ENCODE measurements at places on chromosomes 13 and 19. TPM values are rescaled to one million over a fixed set of nuclear protein-coding genes. Genes with fewer than 3 reads are reported as not detected.

- no peak for DNase-seq
Measured at GRCh38 chr19:17579661-17580244, 24.3 kb downstream of the COLGALT1 start.

- no peak for DNase-seq
Measured at GRCh38 chr19:1474011-1474764, 4.8 kb downstream of the C19orf25 start.

DNA sequence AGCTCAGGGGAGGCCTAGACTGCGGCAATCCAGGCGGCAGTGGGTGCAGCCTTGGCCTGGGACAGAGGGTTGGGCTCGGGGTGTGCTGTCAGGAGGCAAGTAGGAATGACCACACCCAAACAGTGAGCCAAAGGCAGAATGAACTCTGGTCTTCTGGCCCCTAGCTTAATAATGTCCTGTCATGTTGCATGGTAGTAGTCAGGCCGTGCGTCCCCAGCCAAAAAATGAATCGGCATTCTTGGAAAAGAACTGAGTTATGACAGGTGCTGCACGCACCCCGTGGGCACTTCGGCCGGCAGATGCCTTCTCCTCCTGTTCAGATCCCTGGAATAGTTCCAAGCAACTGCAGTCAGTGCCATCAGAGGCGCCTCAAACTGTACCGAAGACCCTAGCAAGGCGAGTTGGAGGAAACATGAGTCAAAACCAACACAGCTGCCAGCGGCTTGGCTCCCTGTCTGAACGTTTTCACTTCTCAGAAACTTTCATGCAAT, 55.9 kb downstream of the ATP7B start:
- no peak for DNase-seq

DNA sequence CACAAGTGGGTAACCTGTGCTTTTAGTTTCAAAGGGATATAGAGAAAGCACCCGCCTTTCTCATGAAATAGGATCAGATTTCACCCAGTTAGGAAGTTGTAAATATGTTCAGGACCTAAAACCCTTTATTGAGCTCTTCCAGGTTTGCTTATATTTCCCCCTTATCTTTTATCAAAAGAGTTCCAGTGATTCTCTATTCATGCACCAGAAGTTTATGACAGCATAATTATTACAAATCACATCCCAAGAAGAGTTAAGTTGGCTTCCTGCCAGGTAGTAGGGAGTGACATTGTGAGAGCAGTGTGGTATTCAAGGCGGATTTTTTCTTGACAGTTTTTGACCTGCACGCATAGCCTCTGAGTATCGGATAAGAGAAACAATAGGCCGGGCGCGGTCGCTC, 190.3 kb downstream of the STK24 start:
- DNase-seq, result no peak

DNA sequence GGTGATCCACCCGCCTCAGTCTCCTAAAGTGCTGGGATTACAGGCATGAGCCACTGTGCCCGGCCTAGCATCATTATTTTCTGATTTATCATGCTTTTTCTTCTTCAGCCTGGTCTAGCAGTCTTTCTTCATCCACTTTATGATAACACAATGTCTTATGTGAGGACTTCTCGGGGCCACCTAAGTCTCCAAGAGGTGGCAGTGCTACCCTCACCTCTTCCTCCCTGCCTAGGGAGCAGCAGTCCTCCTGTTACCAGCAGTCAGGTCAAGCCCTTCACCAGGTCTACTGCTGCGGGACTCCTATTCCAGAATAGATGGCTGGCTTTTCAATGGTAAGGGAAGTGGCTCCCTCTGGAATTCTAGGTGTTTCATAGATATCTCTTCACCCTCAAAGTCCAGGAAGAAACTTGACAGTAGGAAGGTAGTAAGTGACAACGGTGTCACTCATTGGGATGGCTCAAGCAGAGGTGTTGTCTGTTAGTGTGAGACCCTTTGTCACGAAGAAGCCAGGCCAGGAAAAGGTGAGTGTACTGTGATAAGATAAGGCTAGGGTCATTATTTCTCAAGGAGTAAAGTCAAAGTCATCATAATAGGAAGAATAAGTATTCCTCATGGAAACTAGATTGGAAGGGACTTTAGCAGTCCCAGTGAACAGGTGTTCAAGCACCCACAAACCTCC, 164.0 kb downstream of the KLF5 start:
- DNase-seq, result no peak

- no peak for DNase-seq
Measured at GRCh38 chr13:22454586-22454985, 726.2 kb upstream of the SGCG start.

- no peak for DNase-seq
Measured at GRCh38 chr13:100510208-100510957, 78.2 kb downstream of the GGACT start.

Gene GJB6
- not detected for total RNA-seq

Gene TMEM221
- 0.26 TPM for total RNA-seq

All from esophagus muscularis mucosa (tissue), 4 donors.